ENCODE measurements at places on chromosomes 2 and 18. TPM values are rescaled to one million over a fixed set of nuclear protein-coding genes. Genes with fewer than 3 reads are reported as not detected.

Gene APOB
- 1.7 TPM for total RNA-seq

Gene IL1R2
- 7.3 TPM for total RNA-seq

Gene PKDCC
- 131 TPM for total RNA-seq

Gene CABYR
- total RNA-seq, result 0.98 TPM

Gene POTEE
- total RNA-seq, result 0.09 TPM

DNA sequence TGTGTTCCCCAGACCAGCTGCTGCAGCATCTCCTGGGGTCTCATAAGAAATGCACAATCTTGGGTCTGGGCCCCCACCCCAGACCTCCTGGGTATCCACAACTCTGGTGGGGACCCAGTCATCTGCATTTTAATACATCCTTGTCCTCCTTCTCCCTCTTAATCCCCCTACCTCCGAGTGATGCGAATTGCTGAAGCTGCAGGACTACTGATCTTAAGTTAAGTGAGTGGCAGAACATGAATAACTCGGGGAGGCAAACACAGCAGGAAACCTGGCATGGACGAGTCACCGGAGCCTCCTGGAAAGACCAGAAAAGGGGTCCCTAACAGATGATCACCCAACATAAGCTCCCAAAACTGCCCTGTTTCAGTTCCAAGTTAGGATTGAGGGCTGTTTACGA lies 283.2 kb upstream of the MGAT5 start:
- H3K27me3 ChIP-seq, result no peaks in the 10 kb centered on the region
- DNase-seq, result no peak
- no peaks in the 10 kb centered on the region for H3K4me1 ChIP-seq
- H3K4me3 ChIP-seq, result no peak overlapping the region
- H3K27ac ChIP-seq, result no peak overlapping the region
- no peaks in the 10 kb centered on the region for H3K36me3 ChIP-seq

GRCh38 chr2:96103761-96104486 lies 12.4 kb downstream of the ADRA2B start:
- peaks cover 7% of the 10 kb centered on the region for H3K4me1 ChIP-seq
- H3K4me3 ChIP-seq, result no peak overlapping the region
- DNase-seq, result no peak
- no peak overlapping the region for H3K27ac ChIP-seq

DNA sequence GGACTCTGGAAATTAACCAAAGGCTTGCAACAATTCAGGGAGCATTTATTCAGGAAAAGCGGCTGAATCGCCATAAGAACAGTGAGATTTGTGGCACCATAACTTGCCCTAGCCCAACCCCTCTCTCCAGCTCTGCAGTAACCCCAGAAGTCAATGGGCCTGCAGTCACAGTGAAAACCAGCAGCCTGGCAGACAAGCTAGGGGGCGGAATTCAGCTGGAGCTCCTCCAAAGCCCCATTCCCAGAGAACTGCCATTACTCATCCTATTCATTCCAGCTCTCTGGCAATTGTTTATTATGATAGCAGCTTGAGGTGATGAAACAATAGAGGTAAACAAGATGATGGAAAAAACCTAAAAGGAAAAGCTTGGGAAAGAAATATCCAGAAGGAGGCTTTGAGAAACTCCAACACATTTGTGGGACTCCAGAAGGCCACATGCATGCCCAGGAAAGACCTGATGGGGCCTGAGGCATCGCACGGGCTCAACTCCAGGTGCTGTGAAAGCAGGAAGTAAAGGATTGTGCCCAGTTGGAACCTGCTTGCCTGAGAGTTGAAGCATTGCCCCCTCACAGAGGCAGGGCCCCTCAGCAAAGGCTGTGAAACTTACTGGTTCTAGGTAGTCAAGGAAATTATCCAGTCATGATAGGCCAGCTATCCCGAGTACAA lies 126.7 kb downstream of the TWIST2 start:
- no peaks in the 10 kb centered on the region for H3K36me3 ChIP-seq
- no peak overlapping the region for H3K27ac ChIP-seq
- peak; percentile 39 for DNase-seq
- no peaks in the 10 kb centered on the region for H3K4me1 ChIP-seq

DNA sequence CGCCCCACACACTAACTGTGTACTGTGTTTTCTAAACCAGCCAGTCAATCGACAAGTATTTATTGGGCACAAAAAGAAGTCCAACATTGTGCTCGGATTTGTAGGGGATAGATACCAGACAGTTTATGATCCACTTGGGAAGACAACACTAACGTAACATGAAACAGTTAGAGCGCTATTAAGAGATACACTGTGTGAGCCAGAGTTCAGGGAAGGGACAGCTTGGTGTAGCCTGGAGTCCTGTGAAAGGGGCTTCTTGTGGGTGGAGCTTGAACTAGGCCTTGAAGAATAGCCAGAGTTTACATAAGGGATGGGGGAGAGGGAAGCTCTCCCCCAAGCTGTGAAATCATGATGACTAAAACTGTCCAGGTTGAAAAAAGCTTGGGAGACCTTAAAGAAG lies 176.4 kb upstream of the TCF4 start:
- no peak overlapping the region for H3K27ac ChIP-seq
- DNase-seq, result peak; percentile 33
- no peaks in the 10 kb centered on the region for H3K27me3 ChIP-seq
- peaks cover 4% of the 10 kb centered on the region for H3K4me1 ChIP-seq
- no peak overlapping the region for H3K4me3 ChIP-seq
- no peaks in the 10 kb centered on the region for H3K36me3 ChIP-seq

DNA sequence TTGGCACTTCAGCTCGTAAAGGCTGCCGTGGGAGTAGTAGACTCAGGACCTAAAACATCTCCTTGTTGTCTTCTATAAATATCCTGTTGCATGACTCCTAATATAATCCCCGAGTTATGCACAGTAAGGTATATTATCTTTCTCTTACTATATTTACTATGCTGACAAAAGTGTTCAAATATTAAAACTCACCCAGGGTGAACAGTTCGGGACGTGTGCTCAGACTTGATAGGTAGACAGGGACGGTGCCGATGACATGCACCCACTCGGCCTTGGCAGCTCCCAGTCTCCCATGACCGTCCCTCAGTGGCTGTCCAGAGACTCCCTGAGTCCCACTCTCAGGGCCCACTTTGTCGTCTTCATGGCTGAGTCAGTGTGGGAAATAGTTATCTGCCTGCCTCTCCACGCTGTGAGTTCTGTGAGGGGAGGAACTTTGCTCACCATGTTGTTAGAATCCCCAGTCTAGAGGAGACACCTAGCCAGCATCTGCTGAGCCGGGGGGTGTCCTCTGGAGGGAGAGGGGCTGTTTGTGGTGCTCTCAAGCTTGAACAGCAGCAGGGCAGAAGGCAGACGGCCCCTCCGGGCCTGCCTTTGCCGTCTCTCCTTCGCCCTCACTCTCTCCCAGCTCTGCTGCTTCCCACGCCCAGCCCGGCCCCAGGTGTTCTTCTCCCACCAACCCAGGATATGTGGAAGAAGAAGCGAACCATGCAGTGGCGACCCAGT lies 75.0 kb downstream of the DGKD start:
- no peaks in the 10 kb centered on the region for H3K36me3 ChIP-seq
- no peak overlapping the region for H3K27ac ChIP-seq
- no peak for DNase-seq
- H3K4me1 ChIP-seq, result no peaks in the 10 kb centered on the region
- no peaks in the 10 kb centered on the region for H3K27me3 ChIP-seq

DNA sequence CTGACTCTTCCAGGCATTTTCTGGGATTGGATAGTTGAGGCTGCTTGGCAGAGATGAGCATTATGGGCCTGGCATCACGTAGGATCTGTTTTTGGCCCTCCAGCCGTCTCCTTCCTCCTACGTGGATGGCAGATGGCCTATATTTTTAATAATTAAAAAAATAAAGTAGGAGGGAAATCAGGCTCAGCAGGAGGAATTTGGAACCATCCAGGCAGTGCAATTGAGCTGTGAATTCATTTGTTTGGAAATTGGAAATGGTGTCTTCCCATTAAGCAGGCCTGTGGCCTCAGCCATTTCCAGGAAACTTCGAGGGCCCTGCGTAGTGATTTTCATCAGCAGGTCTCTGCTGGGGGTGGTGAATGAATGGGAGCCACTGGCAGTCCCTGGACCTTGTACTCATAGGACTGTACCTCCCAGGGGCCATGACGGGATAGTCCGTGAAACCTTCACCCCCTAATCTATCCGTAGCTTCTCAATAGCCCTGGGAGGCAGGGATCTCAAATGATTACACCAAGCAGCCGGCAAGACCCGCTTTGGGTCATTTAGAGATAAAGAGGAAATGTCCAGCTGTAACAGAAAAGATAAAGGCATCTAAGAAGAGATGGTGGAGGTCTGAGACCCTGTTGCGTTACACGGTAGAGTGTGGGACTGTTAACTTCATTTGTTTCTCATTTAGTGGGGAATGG lies 73.1 kb upstream of the TNP1 start:
- no peaks in the 10 kb centered on the region for H3K36me3 ChIP-seq

DNA sequence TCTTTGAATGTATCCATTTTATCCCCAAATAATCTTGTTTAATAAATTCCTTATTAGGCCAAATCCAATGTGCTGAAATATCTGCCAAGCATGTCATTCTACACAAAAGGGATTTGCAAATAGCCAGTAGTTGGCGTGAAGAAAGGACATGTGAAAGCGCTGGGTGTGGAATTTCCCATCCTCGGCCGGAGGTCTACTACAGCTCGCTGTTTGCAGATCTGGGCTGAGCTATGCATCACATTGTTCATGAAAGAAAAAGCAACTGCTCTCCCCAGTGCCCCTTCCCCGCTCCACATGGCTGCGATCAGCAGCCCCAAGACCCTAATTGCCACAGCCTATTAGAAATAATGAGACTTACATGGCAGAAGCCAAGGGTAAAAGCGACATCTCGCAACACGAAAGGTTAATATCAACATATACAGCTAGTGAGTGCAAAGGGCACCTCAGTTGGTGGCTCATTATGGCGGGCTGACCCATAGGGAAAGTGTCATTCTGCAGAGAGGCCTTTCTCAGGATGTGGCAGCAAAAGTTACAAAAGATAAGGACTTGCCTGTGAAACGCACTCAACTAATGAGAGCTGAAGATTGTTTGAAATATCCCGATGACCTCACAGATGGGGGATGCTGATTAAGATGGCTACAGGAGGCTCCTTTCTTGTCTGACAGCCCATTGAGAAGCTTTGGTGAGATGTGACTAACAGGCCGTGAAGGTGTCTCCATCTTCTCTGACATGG lies 126.9 kb upstream of the CYP1B1 start:
- H3K27ac ChIP-seq, result no peak overlapping the region
- H3K4me1 ChIP-seq, result no peaks in the 10 kb centered on the region
- H3K4me3 ChIP-seq, result no peak overlapping the region
- DNase-seq, result no peak
- no peaks in the 10 kb centered on the region for H3K27me3 ChIP-seq

DNA sequence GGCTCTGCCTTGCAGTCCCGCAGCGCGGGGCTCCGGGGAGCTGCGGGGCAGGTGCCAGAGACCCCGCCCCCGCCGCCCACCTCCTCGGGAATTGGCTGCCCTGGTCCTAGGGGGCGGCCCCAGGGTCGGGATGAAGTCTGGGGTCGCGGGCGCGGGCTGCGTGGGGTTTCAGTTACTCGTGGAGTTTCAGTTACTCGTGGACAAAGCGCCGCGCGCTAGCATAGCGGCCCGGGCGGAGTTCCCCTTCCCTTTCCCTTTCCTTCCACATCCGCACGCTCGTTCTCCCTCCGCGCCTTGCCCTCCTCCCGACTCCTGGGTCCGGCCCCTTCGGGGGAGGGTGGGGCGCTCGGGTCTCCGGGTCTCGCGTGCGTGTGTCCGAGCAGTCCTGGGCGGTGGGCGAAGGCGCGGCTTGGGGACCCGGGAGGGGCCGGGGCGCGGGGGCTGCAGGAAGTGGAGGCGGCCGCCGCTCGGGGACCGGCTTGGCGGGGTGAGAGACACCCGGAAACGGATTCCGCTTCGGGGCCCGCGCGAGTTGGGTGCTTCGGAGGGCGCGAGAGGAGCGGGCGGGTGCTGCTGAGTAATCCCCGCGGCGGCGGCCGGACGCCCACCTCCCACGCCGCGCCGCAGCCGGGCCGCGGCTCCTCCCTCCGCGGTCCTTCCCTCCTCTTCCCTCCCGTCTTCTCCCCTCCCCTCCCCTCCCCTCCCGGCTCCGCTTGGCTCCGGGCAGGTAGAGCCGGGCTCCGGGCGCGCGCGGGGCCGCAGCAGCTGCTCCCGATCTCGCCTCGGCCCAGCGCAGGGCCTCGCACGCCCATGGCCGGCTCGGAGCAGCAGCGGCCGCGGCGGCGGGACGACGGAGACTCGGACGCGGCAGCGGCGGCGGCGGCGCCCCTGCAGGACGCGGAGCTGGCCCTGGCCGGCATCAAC lies at the start of gene TTC39C:
TTC39C (plus strand) TSS at position 693 of the 924 bp plus-strand sequence; CDS start at position 811, 118 bp downstream.
- no peaks in the 10 kb centered on the region for H3K36me3 ChIP-seq
- DNase-seq, result peak; percentile 75
- peak within 1 kb of the TSS; percentile 35 for H3K27ac ChIP-seq
- no peaks in the 10 kb centered on the region for H3K27me3 ChIP-seq
- peak within 1 kb of the TSS; percentile 75 for H3K4me3 ChIP-seq

GRCh38 chr2:156719036-156719435 lies 282.9 kb downstream of the GPD2 start:
- no peak overlapping the region for H3K4me3 ChIP-seq
- peaks cover 1% of the 10 kb centered on the region for H3K4me1 ChIP-seq
- H3K36me3 ChIP-seq, result no peaks in the 10 kb centered on the region
- no peak for DNase-seq
- no peaks in the 10 kb centered on the region for H3K27me3 ChIP-seq
- H3K27ac ChIP-seq, result no peak overlapping the region

DNA sequence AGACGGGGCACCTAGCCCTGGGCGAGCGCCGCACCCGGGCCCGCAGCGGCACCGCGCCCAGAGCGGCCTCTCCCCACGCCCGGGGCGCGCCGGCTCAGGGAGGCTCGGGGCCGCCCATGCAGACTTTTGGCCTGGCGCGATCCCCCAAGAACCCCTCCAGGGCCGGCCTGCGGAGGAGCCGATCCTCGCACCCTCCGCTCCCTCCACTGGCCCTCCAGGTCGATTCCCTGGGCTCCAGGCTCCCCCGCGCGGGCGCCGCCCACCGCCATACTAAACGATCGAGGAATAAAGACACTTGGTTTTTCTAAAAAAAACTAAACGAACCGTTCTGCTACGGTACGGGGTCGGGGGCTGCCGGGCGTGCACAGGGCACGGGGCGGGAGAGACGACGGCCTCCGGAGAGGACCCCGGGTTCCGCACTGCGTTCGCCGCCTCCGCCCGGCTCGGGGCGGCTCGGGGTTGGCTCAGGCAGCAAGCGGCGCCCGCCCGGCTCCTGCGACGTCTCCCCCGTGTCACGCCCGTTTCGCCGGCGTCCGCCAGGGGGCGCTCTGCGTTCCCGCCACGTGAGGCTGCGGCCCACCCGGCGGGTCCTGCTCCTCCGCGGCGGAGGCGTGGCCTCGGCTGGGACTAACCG lies 365 bp upstream of the KHK start:
- no peaks in the 10 kb centered on the region for H3K27me3 ChIP-seq
- no peaks in the 10 kb centered on the region for H3K36me3 ChIP-seq
- peak overlapping the region; percentile 57 for H3K4me3 ChIP-seq
- H3K27ac ChIP-seq, result peak overlapping the region; percentile 92
- peak; percentile 95 for DNase-seq

DNA sequence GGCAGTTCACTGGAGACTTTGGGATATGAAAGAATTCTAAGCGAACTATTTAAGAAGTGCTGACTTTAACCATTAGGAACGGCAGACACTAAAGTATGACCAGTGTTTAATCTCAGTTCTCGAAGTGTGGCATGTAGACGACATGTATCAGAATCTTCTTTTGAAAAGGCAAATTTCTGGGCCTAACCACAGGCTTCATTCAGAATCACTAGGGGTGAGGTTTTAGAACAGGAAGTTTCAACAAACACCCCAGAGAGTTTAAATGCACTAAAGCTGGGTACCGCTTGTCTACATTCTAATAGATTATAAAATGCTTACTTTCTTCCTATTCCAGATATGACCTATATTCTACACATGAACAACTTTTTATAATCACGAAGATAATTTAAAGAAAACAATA lies 180.3 kb downstream of the ANKRD44 start:
- no peak overlapping the region for H3K27ac ChIP-seq
- no peaks in the 10 kb centered on the region for H3K36me3 ChIP-seq
- DNase-seq, result no peak
- H3K4me1 ChIP-seq, result no peaks in the 10 kb centered on the region

Measured in lung (tissue), 17 donors.